NCI-H2081 (cell line): ENCODE measurements at places on chromosomes 5 and 9.

DNA sequence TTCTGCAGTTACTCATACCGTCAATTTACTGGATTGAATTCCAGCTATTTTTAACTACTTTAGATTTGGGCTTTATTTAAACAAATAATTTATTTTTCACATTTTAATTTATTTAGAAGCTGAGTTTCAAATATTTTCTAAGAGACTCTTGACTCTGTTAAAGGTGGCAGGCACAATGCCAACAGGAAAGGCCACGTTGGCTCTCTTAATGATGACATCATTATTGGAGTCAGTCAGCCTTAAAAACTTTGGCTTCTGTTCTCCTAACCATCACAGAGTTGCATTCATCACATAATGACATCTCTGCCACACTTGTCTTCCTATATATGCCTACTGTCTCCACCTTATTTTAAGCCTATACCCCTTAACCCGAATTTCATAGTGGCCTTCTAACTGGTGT, 172.3 kb upstream of the PLPPR1 start:
- peak; percentile 6 for DNase-seq

GRCh38 chr9:92721548-92721947, 43.1 kb downstream of the BICD2 start:
- DNase-seq, result no peak

GRCh38 chr5:5470933-5471332, 48.5 kb downstream of the ICE1 start:
- DNase-seq, result no peak

DNA sequence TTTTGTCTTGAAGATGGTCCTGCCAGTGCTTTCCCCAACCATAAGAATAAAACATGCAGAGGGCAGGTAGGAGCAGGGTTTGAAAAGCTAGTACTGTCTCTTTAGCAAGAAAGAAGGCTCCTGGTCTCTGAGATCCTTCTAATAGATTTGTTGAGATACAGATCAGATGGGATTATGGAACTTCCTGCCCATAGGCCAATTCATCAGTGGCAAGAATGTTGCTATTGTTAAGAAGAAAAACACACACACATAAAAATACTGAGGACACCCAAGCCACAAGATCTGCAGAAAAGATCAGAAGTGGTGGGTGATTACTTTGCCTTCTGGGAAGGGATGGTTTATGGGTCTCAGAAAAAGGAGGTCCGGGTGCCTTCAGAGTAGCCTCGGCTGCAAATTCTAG, 59.8 kb downstream of the TNC start:
- DNase-seq, result no peak

- no peak for DNase-seq
Observed at GRCh38 chr9:105067895-105068580, 140.1 kb upstream of the ABCA1 start.

DNA sequence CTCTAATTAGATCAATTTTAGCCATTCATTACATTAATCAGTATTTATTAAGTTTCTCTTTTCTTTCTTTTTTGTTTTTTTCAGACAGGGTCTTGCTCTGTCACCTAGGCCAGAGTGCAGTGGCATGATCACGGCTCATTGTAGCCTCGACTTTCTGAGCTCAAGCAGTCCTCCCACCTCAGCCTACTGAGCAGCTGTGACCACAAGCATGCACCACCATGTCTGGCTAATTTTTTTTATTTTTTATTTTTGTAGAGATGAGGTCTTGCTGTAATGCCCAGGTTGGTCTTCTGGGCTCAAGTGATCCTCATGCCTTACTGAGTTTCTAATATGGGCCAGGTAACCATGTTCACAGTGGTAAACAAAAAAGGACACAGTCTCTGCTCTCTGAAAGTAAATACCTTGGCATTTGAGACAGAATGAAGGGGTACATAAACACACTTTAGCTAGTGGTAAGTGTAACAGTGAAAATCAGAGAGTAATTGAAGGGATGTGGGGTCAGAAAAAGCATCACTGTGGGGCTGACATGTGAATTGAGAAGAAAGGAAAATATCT, 336.3 kb downstream of the ADGRV1 start:
- no peak for DNase-seq

DNA sequence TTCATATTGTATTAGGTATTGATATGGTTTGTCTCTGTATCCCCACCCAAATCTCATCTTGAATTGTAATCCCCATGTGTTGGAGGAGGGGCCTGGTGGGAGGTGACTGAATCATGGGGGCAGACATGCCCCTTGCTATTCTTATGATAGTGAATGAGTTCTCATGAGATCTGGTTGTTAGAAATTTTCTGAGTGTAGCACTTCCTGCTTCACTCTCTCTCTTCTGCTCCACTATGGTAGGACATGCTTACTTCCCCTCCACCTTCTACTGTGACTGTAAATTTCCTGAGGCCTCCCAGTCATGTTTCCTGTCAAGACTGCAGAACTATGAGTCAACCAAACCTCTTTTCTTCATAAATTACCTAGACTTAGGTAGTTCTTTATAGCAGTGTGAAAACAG, 187.4 kb upstream of the SLC24A2 start:
- DNase-seq, result no peak

DNA sequence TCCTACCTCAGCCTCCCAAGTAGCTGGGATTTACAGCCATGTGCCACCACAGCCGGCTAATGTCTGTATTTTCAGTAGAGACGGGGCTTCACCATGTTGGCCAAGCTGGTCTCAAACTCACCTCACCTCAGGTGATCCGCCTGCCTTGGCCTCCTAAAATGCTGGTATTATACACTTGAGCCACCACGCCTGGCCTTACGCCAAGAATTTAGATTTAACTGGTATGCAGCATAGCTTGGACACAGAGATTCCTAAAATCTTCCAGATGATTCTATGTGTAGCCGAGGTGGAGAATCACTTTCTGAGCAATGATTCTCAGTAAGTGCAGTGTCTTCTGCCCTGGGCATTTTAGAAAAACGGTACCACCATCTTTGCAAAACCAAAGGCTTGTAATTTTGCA, 74.1 kb downstream of the HABP4 start:
- DNase-seq, result no peak
